Lower lobe of right lung (tissue), 2 donors: ENCODE measurements at places on chromosomes 7 and 10. TPM values are rescaled to one million over a fixed set of nuclear protein-coding genes. Genes with fewer than 3 reads are reported as not detected.

DNA sequence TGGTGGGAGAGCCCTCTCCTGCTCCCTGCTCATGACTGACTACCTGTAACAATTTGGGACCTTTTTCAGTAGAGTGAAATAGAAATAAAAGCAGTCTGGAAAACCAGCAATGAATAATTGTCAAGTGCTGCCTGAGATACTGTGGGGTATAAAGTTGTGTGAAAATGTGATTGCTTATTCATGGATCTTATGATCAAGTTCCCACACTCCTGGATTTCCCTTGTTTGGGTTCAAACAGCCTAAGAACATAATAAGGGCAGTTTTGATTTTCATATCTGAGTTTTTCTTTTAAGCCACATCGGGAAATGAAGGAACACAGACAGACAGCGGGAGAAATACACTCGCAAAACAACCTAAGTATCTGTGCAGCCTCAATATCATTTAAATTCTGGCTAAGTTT is 52.9 kb downstream of the CALD1 start:
- H3K4me3 ChIP-seq: no peak overlapping the region
- no peaks in the 10 kb centered on the region for H3K27me3 ChIP-seq
- DNase-seq: no peak
- no peak overlapping the region for H3K27ac ChIP-seq

- no peaks in the 10 kb centered on the region for H3K4me1 ChIP-seq
- H3K27ac ChIP-seq: no peak overlapping the region
- H3K27me3 ChIP-seq: no peaks in the 10 kb centered on the region
- H3K4me3 ChIP-seq: no peak overlapping the region
- H3K36me3 ChIP-seq: no peaks in the 10 kb centered on the region
Measured at GRCh38 chr10:35594115-35595079, 10.7 kb upstream of the GJD4 start.

DNA sequence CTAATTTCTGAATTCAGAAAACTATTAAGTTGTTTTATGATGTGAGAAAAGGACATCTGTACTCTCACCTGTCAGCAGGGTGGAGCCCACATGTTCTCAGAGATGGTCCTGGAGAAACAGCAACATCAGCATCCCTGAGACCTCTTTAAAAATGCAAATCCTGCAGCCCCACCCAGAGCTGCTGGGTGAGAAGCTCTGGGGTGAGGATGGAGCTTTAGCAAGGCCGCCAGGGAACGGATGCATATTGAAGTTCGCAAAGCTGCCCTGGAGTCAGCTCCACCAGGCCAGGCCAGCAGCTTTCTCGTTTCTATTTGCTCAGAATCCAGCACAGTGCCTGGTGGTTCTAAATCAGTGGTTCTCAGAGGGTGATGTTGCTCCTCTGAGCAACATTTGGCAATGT is 49.1 kb downstream of the PRKCQ start:
- no peak for DNase-seq
- H3K4me3 ChIP-seq: no peak overlapping the region
- no peaks in the 10 kb centered on the region for H3K4me1 ChIP-seq
- no peak overlapping the region for H3K27ac ChIP-seq
- H3K27me3 ChIP-seq: no peaks in the 10 kb centered on the region

- no peaks in the 10 kb centered on the region for H3K36me3 ChIP-seq
- H3K4me1 ChIP-seq: peaks cover 37% of the 10 kb centered on the region
- no peak overlapping the region for H3K27ac ChIP-seq
- DNase-seq: peak; percentile 79
Measured at GRCh38 chr7:36115448-36116321, 37.4 kb upstream of the EEPD1 start.

Gene FRMD4A
- total RNA-seq: 64.8 TPM

GRCh38 chr10:17022466-17022825 is 107.2 kb downstream of the CUBN start:
- DNase-seq: no peak
- no peaks in the 10 kb centered on the region for H3K27me3 ChIP-seq
- H3K4me1 ChIP-seq: peaks cover 38% of the 10 kb centered on the region
- H3K27ac ChIP-seq: peak overlapping the region; percentile 76

- H3K4me3 ChIP-seq: no peak overlapping the region
- no peaks in the 10 kb centered on the region for H3K4me1 ChIP-seq
- peaks cover 4% of the 10 kb centered on the region for H3K27me3 ChIP-seq
- H3K36me3 ChIP-seq: no peaks in the 10 kb centered on the region
- no peak for DNase-seq
Measured at GRCh38 chr7:29888006-29888405, 81.7 kb downstream of the WIPF3 start.

GRCh38 chr7:134301592-134301991 is 15.1 kb downstream of the SLC35B4 start:
- no peak for DNase-seq
- no peaks in the 10 kb centered on the region for H3K27me3 ChIP-seq
- H3K4me3 ChIP-seq: no peak overlapping the region
- no peak overlapping the region for H3K27ac ChIP-seq
- H3K4me1 ChIP-seq: no peaks in the 10 kb centered on the region

Gene NT5C3A
- total RNA-seq: 30.3 TPM

- no peak overlapping the region for H3K27ac ChIP-seq
- no peaks in the 10 kb centered on the region for H3K27me3 ChIP-seq
- H3K4me1 ChIP-seq: no peaks in the 10 kb centered on the region
- no peaks in the 10 kb centered on the region for H3K36me3 ChIP-seq
- DNase-seq: no peak
Measured at GRCh38 chr7:35492451-35493175, 202.3 kb downstream of the HERPUD2 start.

Gene ELFN1
- total RNA-seq: 1.4 TPM

GRCh38 chr7:29300026-29300480 is 105.5 kb downstream of the CHN2 start:
- no peak for DNase-seq
- no peak overlapping the region for H3K4me3 ChIP-seq
- no peaks in the 10 kb centered on the region for H3K27me3 ChIP-seq

DNA sequence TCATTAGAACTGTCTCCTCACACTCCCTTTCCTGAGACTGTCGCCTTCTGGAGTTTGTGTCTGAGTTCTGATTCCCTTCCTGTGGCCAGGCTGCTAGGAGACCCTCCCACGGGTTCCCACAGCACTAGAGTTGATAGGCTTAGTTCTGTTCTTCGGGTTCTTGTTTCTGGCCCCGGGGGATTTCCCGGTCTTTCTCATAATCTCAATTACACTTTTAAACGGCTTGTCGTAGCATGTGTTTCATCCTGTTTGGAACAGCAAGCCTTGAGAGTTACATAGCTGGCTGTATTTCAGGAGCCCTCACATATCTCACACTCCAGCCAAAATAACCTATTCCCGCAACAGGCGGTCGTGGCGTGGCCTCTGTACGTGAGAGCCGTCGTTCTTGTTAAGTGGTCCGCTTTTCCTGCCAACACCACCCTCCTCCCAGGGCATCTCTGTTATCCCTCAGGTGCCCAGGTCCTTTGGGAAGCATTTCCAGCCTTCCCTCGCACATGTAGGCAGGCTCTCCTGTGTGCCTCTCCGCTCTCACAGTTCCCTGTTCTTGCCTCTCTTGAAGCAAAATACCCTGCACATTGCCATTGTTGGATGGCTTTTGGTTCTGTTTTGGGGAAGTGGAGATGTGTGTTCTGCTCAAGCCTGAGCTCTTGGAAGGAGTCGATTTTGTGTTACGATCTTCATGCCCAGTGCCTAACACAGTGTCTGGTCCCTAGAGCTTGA is 46.0 kb downstream of the CDC123 start:
- no peaks in the 10 kb centered on the region for H3K27me3 ChIP-seq
- DNase-seq: no peak
- H3K27ac ChIP-seq: peak overlapping the region; percentile 60
- H3K4me1 ChIP-seq: peaks cover 25% of the 10 kb centered on the region

DNA sequence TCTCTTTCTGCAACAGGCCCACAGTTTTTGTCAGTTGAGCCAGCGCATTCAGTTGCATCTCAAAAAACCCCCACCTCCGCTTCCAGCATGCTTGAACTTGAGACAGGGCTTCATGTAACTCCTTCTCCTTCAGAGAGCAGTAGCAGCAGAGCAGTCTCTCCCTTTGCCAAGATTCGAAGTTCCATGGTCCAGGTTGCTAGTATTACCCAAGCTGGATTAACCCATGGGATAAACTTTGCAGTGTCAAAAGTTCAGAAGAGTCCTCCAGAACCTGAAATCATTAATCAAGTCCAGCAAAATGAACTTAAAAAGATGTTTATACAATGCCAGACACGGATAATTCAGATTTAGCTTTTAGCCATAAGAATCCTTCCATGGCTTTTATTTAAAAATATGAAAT is 45.2 kb downstream of the MCMBP start:
- DNase-seq: no peak
- H3K4me1 ChIP-seq: no peaks in the 10 kb centered on the region
- H3K4me3 ChIP-seq: no peak overlapping the region
- H3K36me3 ChIP-seq: peaks cover 80% of the 10 kb centered on the region
- H3K27ac ChIP-seq: no peak overlapping the region

DNA sequence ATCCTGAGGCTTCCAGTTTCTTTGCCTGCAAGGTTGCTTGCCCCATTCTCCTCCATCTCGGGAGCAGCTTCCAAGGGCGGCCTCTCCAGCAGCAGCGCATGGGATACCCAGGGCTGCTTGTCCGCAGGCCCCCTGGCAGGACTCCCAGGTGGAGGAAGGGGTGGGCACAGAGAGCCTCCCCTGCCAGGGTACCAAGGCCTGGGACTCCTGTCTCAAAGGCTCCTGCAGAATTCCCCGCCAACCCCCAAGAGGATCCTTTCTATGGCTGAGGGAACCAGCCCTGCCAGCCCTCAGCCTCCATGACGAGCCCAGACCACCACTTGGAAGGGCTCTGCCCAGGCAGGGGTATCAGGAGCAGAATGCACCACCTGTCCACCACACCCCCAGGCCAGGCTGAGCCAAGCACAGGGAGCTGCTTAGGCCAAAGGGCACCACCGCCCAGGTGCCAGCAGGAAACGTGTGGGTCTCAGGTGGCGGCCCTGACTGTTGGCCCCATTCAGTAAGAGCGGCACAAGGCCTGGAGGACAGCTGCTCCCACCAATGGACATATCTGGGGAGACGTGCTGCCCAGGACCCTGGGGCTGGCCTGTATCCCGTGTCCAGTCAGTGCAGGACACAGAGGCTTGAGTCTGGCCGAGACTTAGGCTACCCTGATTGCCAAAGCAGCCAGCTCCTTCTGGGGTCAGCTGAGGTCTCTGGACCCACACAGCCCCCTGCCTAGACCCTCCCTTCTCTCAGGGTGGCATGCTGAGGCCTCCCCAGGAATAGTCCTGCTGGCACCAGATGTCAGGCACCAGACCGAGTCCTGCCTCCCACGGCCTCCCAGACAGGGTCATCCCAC is 33.8 kb upstream of the INPP5A start:
- DNase-seq: peak; percentile 35
- H3K36me3 ChIP-seq: no peaks in the 10 kb centered on the region
- peaks cover 7% of the 10 kb centered on the region for H3K4me1 ChIP-seq
- H3K27me3 ChIP-seq: no peaks in the 10 kb centered on the region
- no peak overlapping the region for H3K4me3 ChIP-seq

GRCh38 chr10:6309816-6310215 is 107.1 kb downstream of the PFKFB3 start:
- no peak for DNase-seq
- H3K36me3 ChIP-seq: no peaks in the 10 kb centered on the region
- H3K4me3 ChIP-seq: no peak overlapping the region
- no peak overlapping the region for H3K27ac ChIP-seq

- no peaks in the 10 kb centered on the region for H3K36me3 ChIP-seq
- H3K4me1 ChIP-seq: no peaks in the 10 kb centered on the region
- no peak overlapping the region for H3K27ac ChIP-seq
- DNase-seq: no peak
- no peaks in the 10 kb centered on the region for H3K27me3 ChIP-seq
Measured at GRCh38 chr7:69880840-69881239, 282.6 kb downstream of the AUTS2 start.

GRCh38 chr10:24208661-24209431 is at the start of gene KIAA1217:
Gene KIAA1217, plus strand, starts transcription at chr10:24209138. Its CDS starts 56 bp downstream, at chr10:24209194.
- H3K4me1 ChIP-seq: peaks cover 22% of the 10 kb centered on the region
- peak within 1 kb of the TSS; percentile 53 for H3K4me3 ChIP-seq
- H3K27ac ChIP-seq: peak within 1 kb of the TSS; percentile 87
- H3K36me3 ChIP-seq: no peaks in the 10 kb centered on the region
- no peaks in the 10 kb centered on the region for H3K27me3 ChIP-seq

Gene CRHR2
- total RNA-seq: not detected

DNA sequence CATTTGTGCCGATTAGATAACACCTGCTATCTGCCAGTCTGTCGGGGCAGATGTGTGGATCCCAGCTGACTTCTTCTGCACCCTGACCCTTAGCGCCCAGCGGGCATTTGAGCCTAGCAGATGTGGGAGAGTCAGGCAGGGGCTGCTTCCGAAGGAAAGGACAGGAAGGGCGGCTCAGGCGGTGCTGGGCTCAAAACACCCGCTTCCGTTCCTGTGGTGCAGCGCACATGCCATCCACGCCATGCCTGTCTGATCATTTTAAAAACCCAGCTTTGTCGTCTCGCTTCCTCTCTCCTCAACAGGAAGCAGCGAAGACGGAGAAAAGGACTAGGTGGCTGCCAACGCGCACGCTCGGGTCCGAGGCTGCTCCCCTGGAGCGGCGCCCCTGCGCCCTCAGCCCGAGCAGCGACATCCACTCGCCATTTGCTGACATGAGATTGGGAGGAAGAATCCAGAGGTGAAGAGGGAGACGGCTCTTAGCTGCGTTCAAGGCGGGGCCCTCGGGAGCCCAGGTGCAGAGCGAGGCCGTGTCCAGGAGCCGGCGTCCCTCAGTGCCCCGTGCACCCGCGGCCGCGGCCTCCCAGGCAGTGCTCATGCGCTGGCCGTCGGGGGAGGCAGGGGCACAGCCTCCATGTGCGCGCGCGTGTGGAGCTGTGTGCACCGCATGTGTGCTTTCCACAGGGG is 5.9 kb upstream of the BHLHA15 start:
- DNase-seq: no peak
- H3K27ac ChIP-seq: no peak overlapping the region
- peaks cover 44% of the 10 kb centered on the region for H3K36me3 ChIP-seq

- no peaks in the 10 kb centered on the region for H3K4me1 ChIP-seq
- H3K27me3 ChIP-seq: no peaks in the 10 kb centered on the region
- no peak overlapping the region for H3K27ac ChIP-seq
- no peak overlapping the region for H3K4me3 ChIP-seq
Measured at GRCh38 chr7:19620470-19620869, 88.4 kb downstream of the POLR1F start.

Gene SCIN
- total RNA-seq: 21.1 TPM
